ENCODE measurements at places on chromosomes 12 and 14.

GRCh38 chr12:33617218-33617617 lies 177.6 kb upstream of the SYT10 start:
- DNase-seq: no peak

DNA sequence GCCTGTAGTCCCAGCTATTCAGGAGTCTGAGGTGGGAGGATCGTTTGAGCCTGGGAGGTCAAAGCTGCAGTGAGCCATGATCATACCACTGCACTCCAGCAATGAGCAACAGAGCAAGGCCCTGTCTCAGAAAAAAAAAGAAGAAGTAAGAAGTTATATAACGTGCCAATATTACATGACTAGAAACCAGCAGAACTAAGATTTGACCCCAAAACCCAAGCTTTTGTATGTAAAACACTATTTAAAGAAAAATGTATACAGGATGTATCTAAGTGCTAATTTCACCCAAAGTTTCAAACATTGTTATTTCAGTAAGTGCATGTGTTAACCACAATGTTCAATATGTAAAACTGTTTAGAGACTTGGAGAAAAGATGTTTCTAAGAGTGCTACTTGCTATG lies 94.7 kb downstream of the SLC5A8 start:
- no peak for DNase-seq

DNA sequence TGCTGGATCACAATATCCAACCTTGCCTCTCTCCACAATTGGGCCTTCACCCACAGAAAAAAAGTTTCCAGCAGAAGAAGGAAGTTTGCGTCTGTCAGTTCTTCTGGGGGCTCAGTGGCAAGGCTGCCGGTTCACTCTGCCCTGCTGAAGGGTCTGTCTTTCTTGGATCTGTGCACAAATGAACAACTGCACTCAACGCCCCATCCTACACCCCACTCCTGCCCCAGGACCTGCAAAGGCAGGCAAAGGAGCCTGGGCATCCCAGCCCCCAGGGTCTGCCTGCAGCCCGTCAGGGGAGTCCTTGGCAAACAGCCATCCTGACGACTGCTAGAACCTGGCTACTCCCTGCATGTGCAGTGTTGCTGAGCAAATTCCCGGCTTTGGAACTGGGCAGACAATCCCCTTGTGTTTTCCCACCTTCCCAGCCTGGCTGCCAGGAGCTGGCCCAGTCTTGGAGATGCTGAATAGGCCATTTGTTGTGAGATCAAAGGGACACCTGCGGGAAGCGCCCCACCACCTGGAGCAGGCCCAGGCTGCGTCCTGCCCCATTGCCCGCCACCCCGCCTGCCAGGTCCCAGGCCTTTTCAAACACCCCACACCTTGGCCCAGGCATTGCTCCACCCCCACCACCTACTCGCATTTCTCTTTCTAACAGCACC lies 311.9 kb downstream of the BCL11B start:
- no peak for DNase-seq

DNA sequence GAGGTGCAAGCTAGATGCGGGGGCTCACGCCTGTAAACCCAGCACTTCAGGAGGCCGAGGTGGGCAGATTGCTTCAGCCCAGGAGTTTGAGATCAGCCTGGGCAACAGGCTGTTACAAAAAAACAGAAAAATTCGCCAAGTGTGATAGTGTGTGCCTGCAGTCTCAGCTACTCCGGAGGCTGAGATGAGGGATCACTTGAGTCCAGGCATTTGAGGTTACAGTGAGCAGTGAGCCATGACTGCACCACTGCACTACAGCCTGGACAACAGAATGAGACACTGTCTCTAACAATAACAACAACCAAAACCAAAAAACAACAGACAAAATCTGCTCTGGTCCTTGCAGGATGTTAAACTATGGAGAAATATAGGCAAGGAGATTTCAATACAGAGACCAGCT lies 13.9 kb downstream of the BTBD7 start:
- no peak for DNase-seq

DNA sequence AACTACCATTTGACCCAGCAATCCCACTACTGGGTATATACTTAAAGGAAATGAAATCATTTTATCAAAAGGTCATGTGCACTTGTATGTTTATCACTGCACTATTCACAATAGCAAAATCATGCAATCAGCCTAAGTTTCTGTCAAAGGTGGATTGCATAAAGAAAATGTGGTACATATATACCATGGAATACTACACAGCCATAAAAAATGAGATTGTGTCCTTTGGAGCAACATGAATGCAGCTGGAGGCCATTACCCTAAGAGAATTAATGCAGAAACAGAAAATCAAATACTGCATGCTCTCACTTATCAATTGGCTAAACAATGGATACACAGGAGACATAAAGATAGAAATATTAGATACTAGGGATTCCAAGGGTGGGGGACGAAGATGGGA lies 27.4 kb downstream of the MED6 start:
- DNase-seq: no peak

DNA sequence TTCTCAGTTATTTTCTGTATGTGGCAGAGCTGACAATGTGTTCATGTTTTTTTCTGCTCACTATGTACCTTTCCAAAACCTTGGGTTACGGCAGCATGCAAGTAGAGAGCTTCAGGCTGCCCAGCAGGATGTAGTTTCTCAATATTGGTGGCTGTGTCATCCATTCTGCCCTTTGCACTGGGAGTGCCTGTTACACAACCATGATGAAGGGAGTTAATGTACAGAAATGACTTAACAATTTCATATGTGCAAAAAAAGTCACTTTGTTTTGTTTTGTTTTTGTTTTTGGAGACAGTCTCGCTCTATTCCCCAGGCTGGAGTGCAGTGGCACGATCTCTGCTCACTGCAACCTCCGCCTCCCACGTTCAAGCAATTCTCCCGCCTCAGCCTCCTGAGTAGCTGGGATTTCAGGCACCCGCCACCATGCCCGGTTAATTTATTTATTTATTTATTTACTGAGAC lies 6.1 kb upstream of the CNIH1 start:
- DNase-seq: no peak

DNA sequence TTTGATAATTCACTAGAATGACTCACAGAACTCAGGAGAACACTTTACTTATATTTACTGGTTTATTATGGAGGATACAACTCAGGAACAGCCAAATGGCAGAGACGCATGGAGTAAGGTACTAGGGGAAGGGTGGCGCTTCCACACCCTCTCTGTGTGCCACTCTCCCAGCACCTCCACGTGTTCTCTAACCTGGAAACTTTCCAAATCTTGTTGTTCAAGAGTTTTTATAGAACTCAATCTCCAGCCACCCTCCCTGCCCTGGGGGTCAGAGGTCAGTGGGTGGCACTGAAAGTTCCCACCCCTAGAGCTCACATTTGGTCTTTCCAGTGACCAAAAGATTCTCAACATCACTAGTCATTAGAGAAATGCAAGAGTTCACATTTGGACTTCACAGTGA lies 13.2 kb downstream of the TRIM9 start:
- DNase-seq: no peak

DNA sequence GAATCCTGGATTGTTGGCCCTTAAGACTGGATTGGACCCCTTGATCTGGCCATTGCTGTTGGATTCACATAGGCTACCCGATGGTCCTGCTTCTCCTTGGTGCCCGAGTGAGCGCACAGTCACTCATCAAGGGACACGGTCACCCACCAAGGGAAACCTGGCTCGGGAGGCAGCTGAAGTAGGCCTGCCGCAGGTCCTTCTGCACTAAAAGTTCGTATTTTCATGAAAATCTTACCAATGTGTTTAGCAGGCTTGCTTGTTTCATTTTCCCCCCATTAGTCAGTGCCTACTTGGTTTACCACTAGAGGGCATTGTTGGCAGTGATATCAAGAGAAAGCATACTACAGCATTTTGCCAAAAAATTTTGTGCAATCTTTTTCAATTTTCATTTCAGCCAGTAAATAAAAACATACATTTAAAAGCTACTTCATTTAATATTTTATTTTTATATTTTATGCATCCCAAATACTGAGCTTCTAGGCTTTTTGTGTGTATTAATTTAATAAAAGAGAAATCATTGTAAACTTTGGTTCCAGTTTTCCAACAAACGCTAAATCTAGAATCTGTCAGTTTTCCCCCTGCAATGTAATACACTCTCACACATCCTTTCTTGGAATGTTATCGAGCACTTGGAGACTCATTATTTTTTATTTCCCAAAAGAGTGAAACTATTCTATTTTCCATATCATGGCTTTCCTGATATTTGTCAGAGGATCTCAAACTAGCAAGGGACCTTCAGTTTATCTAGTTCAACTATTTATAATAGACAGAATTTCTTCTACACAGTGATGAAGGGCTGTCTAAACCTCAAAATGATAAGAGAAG lies 116.7 kb downstream of the LMNTD1 start:
- peak; percentile 13 for DNase-seq

GRCh38 chr12:52513736-52514135 lies 6.5 kb downstream of the KRT5 start:
- no peak for DNase-seq
